ENCODE measurements at places on chromosomes 3 and 15.
A peak's percentile ranks its signal among the peaks of the same experiment; 100 is the strongest.

GRCh38 chr3:178226094-178226493 is 310.1 kb upstream of the KCNMB2 start:
- no peak for DNase-seq

DNA sequence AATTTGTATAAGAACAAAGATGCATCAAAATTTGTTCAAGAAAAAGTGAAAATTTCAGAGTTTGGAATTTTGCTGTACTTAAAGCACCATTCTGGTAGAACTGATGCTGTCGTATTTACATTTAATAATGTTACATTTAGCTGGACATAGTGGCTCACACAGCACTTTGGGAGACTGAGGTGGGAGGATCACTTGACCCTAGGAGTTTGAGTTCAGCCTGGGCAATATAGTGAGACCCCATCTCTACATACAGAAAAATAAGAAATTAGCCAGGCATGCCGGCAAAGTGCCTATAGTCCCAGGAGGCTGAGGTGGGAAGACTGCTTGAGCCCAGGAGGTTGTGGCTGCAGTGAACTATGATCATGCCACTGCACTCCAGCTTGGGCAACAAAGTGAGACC is 51.5 kb upstream of the SKIL start:
- DNase-seq, result no peak

- peak; percentile 62 for DNase-seq
These were observed at the start of gene ARHGAP31 for GRCh38 chr3:119293871-119294695. ARHGAP31 (plus strand) TSS chr3:119294383; CDS start chr3:119294905, 522 bp downstream.

DNA sequence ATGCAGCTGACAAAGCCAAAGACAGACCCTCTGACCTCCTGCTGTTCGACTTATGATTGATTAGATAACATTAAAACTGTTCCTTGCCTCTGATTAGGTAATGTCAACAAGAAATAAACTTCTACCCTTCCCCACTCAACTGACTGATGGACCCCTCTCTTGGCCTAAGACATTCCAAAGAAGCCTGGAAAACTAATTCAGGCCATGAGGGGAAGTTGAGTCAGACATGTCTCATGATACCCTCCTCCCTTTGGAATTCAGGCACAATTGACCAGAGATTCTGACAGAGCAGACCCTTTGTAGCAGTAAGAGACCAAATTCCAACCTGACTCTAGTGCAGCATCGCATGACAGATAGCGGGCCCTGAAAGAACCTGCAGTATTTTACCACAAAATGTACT is 354.5 kb downstream of the OCA2 start:
- no peak for DNase-seq

- DNase-seq, result no peak
These were observed 1018.6 kb downstream of the TUSC7 start for GRCh38 chr3:117728226-117728625.

DNA sequence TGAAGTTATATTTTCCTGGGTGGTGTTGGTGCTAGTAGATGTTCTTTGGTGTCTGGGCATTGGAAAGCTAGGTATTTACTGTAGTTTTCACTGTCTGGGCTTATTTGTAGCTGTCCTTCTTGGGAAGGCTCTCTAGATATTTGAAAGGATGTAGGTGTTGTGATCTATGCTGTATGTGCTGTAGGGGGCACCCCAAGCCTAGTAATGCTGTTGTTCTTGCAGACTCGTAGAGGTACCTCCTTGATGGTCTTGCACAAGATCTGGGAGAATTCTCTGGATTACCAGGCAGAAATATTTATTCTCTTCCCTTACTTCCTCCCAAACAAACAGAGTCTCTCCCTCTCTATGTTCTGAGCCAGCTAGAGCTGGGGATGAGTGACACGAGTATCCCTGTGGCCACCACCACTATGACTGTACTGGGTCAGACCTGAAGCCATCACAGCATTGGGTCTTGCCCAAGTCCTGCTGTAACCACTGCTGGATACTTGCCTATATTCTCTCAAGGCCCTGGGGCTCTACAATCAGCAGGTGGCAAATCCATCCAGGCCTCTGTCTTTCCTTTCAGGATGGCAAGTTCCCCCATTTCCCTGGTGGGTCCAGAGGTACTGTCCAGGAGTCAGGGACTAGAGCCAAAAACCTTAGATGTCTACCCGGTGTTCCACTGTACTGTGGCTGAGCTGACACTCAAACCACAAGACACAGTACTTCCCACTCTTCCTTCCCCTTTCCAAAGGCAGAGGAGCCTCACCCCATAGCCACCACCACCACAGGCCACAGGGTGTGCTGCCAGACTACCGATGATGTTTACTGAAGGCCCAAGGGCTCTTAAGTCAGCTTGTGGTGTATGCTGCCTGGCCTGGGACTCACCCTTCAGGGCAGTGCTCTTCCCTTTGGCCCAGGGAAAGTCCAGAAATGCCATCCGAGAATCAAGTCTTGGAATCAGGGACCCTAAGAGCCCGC is 195.2 kb upstream of the DPPA4 start:
- no peak for DNase-seq

DNA sequence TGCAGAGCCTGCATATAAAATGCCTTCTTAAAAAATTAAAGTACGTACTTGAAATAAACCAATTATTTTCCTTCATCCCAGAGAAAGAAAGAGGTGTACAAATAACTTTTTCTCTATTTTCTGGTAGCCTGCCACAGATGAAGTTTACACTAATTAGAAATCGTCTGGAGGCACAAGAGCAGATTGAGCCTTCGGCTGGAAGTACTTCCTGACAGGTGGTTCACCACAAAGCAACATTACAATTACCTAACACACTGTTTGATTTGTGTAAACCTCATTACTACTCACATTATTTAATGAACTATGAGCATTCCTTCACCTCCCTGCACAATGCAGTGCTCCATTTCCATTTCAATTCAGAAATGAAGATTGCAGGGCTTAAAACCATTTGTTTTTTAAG is 856.1 kb downstream of the SI start:
- no peak for DNase-seq

DNA sequence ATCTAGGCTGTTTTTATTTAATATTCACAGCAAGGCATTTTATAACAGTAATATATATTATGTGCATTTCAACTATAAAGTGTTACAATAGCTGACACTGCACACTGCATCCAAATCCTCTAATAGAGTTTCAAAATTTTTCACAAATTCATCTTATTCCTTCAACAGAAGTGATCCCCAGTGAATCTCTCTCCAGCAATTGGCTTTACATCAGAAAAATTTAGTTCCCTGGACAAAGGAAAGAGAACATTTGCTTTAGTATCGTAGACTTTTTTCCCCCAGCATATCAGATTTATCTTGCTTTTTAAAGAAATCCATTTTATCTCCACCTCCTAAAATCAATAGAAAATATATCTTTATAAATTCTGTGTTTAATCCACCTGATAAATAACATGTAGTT is 868.6 kb downstream of the TBL1XR1 start:
- no peak for DNase-seq

- DNase-seq, result no peak
These were observed 82.0 kb upstream of the LRIG1 start for GRCh38 chr3:66582721-66583423.

GRCh38 chr3:41601404-41601987 is 360.4 kb downstream of the ULK4 start:
- DNase-seq, result no peak

DNA sequence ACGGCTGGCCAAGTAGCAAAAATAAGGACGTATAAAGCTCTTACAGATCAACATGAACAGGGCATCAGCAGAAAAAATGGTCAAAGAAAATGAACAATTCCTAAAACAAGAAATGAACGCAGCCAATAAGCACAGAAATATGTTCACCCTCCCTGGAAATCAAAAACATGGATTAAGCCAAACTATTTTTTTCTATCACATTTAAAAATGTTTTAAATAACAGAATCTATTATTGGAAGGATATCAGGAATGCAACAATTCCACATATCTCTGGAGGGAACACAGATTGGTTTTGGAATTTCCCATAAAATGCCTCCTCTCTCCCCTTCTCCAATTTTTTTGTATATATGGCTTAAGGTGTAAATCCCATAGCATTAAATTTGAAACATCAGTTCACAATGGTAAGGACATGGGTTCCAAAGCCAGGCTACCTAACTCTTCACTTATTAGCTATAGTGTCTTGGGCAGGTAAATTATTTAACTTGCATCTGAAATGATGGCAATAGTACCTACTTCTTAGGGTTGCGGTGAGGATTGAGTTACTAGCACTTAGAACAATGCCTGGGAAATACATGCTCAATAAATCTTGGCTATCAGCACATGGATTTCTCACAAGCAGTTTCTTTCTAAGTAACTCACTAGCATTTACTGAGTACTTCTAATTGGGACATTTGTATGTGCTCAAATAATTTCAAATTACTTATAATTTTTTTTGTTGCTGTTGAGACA is 10.1 kb downstream of the UACA start:
- no peak for DNase-seq

GRCh38 chr15:80317389-80318182 is 65.6 kb upstream of the CTXND1 start:
- DNase-seq, result no peak

GRCh38 chr3:15499536-15499935 is 22.0 kb downstream of the COLQ start:
- no peak for DNase-seq

DNA sequence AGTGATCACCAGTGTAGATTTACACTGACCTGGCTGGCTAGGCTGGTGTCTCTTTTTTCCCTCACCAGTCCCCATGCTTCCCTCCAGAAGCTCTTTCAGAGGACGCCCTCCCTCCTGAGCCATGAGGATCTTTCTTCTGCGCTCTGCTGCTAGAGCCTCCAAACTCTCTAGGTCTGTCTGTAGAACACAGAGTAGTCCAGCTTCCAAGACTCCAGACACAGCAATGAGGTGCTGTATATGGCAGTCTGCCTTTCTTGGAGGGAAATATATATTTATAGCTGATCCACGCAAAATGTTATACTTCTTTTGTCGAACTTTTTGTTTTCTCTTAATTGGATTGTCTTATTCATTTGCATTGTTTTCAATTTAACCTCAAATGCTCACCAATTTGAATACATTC is 1121.8 kb downstream of the ROBO2 start:
- no peak for DNase-seq

DNA sequence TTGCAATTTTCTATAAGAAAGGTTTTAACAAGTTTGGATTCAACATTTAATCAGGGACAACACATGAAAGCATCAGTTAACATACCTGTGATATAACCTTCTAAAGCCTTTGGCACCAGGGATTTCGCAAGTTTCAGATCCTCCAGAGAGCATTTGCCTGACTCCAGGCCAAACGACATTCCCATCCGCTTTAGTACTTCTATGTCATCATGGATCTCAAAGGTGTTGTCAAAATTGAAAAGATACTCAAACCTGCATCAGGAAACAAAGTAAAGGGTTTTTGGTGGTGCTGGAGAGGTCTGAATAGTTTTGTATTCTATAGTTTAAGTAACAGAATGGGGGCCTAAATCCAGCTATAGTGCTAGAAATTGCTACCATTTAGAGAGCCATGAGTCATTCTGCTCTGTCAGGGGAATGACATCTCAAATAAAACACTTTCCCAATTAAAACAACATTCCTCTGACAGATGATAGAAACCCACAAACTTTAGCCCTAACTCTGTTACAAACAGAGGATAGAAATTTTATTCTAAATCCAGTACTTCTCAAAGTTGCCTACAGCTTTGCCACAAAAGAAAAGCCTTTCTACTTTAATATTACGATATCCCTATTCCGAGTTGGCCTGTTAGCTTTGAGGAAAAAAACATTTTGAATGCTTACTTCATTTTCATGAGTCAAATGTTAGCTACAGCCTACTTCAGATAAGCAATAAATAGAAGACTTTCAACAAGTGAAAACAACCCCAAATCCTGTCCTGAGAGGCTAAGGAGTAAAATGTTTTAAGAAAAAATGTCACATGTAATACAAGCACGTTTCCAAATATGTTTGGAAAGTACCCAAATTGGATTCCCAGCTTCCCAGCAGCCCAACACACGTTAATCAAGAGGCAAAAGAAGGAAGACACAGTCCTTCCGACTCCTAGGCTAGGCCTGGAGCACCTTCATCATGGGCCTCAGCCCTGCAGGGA is 83.4 kb downstream of the ATP1B3 start:
- no peak for DNase-seq

- DNase-seq, result no peak
These were observed 74.9 kb upstream of the XCR1 start for GRCh38 chr3:46102059-46102779.

GRCh38 chr15:70517194-70517590 is 246.2 kb downstream of the UACA start:
- DNase-seq, result no peak

GRCh38 chr3:126065876-126066275 is 18.0 kb downstream of the SLC41A3 start:
- no peak for DNase-seq

DNA sequence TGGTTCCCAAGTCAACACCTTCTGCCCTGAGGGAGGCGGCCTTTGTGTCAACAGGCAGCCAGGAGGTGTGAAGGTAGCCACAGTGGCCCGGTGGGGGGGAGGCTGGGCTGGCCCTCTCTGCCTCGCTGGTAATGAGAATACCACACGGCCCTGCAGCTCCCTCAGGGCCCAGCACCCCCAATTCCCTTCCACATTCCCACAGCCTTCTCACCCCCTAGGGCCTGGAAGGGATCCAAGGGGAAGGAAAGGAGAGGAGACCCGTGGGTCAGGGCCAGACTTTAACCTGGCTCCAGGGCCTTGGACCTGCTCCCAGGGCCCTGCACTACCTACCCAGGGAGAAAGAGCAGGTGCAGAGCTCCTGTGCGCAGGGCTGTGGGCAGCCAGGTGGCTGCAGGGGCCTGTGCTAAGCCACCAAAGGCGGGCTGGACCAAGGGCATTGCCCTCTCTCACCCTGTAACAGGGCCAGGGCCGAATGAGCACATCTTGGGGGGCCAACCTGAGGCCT is 8.7 kb upstream of the MESP2 start:
- no peak for DNase-seq

DNA sequence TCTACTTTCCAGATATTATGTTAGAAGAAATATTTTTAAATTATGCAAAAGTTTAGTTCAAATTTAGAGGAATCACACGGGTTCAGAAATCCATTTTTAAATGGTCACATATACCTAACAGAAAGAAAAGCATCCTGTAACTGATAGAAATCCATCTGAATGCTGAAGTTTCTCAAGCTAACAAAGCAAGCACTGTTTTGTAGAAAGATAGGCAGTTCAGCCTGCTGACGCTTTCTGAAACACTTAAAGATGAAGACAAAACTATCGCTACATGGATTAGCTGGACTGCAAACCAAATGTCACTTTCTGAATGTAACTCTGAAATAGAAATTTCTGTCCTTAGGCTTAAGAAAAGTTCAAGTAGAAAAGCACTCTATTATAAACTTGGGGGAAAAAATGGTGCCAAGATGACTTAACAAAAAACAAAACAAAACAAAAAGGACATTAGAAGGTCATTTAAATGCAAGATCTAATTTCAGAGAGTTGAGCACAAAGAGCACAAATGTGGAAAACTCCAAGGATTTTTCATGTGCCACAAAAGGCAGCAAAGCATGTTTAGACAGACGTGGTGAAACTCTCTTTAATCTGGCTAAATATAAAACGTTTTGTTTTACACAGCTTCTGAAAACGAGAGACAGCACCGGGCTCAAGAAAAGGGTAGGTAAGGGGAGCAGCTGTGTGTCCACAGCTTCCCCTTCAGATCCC is 1.2 kb downstream of the PLOD2 start:
- DNase-seq, result no peak
